ENCODE measurements at places on chromosomes 7 and 10. TPM values are rescaled to one million over a fixed set of nuclear protein-coding genes. Genes with fewer than 3 reads are reported as not detected.

DNA sequence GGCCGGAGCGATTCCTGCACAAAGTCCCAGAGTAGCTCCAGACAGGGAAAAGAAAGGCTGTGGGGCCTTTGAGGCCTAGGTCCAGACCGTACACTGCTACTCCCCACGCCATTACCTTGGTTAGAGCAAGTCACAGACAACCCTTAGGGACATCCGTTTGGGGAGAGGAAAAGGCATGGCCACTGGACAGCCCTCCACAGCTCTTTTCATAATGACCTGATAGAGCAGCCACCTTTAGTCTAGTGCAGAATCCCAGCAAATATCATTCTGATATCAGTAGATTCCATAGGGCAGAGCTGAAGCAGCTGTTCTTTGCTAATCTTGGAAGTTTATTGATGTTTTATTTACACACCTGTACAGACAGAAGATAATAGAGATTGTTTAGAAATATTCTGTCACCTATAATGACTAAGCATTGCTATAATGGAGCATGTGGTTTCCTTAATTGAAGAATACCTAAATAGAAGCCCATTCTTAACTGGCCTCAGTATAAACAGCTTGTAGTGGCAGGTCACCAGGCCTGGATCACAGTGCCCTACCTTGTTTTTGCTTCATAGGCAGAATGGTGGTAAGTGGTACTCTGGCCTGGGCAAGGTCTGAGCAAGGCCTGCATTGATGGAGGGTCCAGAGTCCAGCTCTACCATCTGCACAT, 27.9 kb downstream of the OGDH start:
- H3K4me3 ChIP-seq, result peak overlapping the region; percentile 7
- peak overlapping the region; percentile 88 for H3K27ac ChIP-seq
- no peaks in the 10 kb centered on the region for H3K27me3 ChIP-seq
- DNase-seq, result no peak

GRCh38 chr7:3234851-3235250, 66.2 kb upstream of the SDK1 start:
- DNase-seq, result no peak
- no peak overlapping the region for H3K4me3 ChIP-seq
- peaks cover 2% of the 10 kb centered on the region for H3K27me3 ChIP-seq
- no peak overlapping the region for H3K27ac ChIP-seq

Gene ALDH18A1
- 24.3 TPM for total RNA-seq

Gene PRF1
- 14.7 TPM for total RNA-seq

Gene NKX2-3
- not detected for total RNA-seq

Gene CNNM1
- total RNA-seq, result 0.55 TPM

Gene BMPR1A
- 10.4 TPM for total RNA-seq

DNA sequence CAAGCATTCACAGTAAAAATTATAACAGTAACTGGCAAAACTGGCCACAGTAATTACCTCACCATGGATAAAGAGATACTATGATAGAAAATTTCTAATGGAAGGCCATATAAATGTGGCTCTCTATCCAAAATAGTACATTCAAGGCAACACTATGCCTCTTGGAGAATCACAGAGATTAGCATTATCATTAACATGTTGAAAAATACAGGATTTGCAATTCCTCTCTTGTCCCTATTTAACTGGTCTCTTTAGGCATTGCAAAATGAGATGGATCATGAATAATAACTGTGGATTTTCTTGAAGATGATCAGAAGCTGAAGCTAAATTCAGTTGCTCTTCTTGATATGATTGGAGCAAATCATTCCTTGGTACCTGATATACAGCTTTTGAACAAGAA, 100.8 kb upstream of the HGF start:
- H3K36me3 ChIP-seq, result no peaks in the 10 kb centered on the region
- no peaks in the 10 kb centered on the region for H3K27me3 ChIP-seq
- H3K27ac ChIP-seq, result no peak overlapping the region
- DNase-seq, result no peak

Gene WDR91
- 39.0 TPM for total RNA-seq

Gene ACTR1A
- 57.4 TPM for total RNA-seq

- no peaks in the 10 kb centered on the region for H3K36me3 ChIP-seq
- H3K4me3 ChIP-seq, result no peak overlapping the region
- no peaks in the 10 kb centered on the region for H3K27me3 ChIP-seq
- peaks cover 3% of the 10 kb centered on the region for H3K4me1 ChIP-seq
These were observed 26.6 kb downstream of the CDHR3 start for GRCh38 chr7:105989686-105990085.

GRCh38 chr7:44215531-44215930, 14.8 kb downstream of the YKT6 start:
- no peak for DNase-seq
- H3K4me1 ChIP-seq, result no peaks in the 10 kb centered on the region
- H3K27ac ChIP-seq, result no peak overlapping the region
- no peaks in the 10 kb centered on the region for H3K27me3 ChIP-seq
- no peak overlapping the region for H3K4me3 ChIP-seq

- H3K4me1 ChIP-seq, result peaks cover 8% of the 10 kb centered on the region
- no peak overlapping the region for H3K4me3 ChIP-seq
- H3K27me3 ChIP-seq, result peaks cover 17% of the 10 kb centered on the region
These were observed 2.9 kb downstream of the RAMP3 start for GRCh38 chr7:45160417-45160881.

Gene GSTO2
- 1.5 TPM for total RNA-seq

- DNase-seq, result no peak
- H3K27me3 ChIP-seq, result no peaks in the 10 kb centered on the region
- no peaks in the 10 kb centered on the region for H3K4me1 ChIP-seq
- H3K27ac ChIP-seq, result no peak overlapping the region
- no peak overlapping the region for H3K4me3 ChIP-seq
These were observed 61.9 kb downstream of the HGF start for GRCh38 chr7:81707966-81708365.

- peaks cover 13% of the 10 kb centered on the region for H3K27me3 ChIP-seq
- DNase-seq, result no peak
- H3K27ac ChIP-seq, result peak overlapping the region; percentile 35
- H3K36me3 ChIP-seq, result peaks cover 1% of the 10 kb centered on the region
These were observed 600.4 kb downstream of the KCNMA1 start for GRCh38 chr10:77036993-77037734.

DNA sequence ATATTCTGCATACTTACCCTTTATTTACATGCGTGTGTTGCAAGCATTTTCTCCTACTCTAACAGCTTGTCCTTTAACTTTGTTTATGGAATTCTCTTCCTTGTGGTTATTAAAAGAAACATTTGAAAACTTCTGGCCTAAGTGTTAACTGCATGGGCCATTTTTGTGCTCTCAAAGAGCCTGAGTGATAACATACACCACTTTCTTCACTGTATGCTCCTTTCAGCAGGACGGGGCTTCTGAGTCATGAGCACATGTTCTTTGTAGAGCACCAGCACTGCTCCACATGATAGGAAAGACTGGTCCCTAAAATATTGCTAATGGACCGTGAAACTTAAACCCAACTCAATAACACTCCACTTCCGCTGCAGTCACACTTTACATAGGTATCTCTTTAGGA, 1093.6 kb upstream of the GHITM start:
- H3K36me3 ChIP-seq, result no peaks in the 10 kb centered on the region
- no peaks in the 10 kb centered on the region for H3K27me3 ChIP-seq
- H3K27ac ChIP-seq, result no peak overlapping the region
- H3K4me3 ChIP-seq, result no peak overlapping the region
- no peaks in the 10 kb centered on the region for H3K4me1 ChIP-seq

DNA sequence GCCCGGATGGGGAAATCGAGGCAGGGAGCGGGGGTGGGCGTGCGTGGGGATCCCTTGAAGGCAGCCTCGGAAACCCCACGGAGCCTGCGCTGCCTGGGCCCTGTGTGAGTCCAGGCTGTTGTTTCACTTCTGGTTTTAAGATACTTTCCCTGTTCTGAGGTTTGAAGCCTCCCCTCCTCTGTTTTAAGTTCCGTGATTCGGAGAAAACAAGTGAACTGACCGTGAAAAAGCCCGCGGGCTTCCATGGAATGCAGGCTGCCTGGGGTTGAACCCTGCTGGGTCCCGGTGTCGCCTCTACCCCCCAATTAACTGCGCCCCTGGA, 401 bp downstream of the LRRC27 start:
- peak overlapping the region; percentile 86 for H3K4me3 ChIP-seq
- peaks cover 7% of the 10 kb centered on the region for H3K36me3 ChIP-seq
- H3K27me3 ChIP-seq, result no peaks in the 10 kb centered on the region
- peak overlapping the region; percentile 88 for H3K27ac ChIP-seq

GRCh38 chr7:101919363-101920115, 102.1 kb downstream of the CUX1 start:
- H3K4me3 ChIP-seq, result no peak overlapping the region
- DNase-seq, result no peak
- no peaks in the 10 kb centered on the region for H3K36me3 ChIP-seq
- H3K27me3 ChIP-seq, result no peaks in the 10 kb centered on the region

DNA sequence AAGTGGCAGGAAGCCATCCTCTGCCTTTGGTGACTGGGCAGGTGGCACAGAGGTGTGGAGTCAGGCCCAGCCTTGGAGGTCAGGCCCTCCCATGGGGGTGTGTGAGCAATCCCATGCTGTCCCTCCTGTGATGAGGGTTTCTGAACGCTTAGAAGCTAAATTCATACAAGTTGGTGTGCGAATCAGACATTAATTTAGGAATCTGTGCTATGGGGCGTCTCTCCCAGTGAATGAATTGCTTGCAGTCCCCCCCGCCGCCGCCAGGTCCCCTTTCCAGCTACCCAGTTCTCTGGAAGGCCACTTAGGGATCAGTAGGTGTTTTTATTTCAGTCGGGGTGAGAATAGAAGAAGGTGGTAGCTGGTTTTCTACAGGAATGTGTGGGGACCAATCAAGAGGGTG, 37.5 kb downstream of the LRRC18 start:
- H3K4me3 ChIP-seq, result no peak overlapping the region
- no peaks in the 10 kb centered on the region for H3K36me3 ChIP-seq
- H3K4me1 ChIP-seq, result no peaks in the 10 kb centered on the region
- no peak for DNase-seq

Gene EBLN1
- not detected for total RNA-seq

GRCh38 chr10:63498665-63499064, 22.5 kb upstream of the REEP3 start:
- no peak for DNase-seq
- peaks cover 21% of the 10 kb centered on the region for H3K36me3 ChIP-seq
- H3K4me3 ChIP-seq, result no peak overlapping the region
- H3K27ac ChIP-seq, result no peak overlapping the region
- no peaks in the 10 kb centered on the region for H3K27me3 ChIP-seq
- H3K4me1 ChIP-seq, result peaks cover 35% of the 10 kb centered on the region

GRCh38 chr10:114544045-114544659, 113.9 kb downstream of the ABLIM1 start:
- H3K27ac ChIP-seq, result peak overlapping the region; percentile 98
- peak; percentile 85 for DNase-seq
- H3K4me1 ChIP-seq, result peaks cover 96% of the 10 kb centered on the region
- H3K27me3 ChIP-seq, result no peaks in the 10 kb centered on the region

DNA sequence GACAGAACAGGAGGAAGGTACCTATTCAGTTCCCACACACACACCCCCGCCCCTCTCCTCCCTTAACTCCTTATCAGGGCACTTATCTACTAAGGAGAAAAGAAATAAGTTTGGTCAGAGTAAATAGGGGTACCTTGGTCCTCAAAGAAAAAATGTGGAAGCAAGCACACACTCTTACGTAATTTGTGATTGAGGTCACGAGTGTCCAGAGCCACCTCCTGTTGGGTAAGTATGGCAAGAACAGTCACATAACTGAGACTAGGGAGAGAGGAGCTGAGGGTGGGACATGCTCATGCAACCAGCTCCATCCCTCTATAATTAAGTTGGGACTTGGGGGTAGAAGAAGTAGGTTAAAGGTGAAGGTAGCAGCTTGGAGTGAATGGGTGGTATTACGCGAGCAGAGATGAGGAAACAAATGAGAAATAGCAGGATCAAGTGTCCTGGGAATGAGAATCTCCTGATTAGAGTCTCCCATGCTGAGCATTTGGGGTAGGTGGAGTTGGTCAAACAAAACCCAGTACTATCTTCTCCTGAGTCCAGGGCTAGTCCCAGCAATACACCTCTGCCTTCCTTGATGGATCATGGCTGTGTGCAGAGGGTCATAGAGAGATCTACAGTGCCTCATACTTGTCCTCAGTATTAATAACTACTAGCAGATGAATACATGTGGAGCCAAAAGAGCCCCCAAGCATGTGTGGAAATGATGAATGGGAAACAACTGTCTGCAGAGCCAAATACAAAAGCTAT, 77.1 kb downstream of the GSAP start:
- H3K27me3 ChIP-seq, result no peaks in the 10 kb centered on the region
- H3K4me3 ChIP-seq, result no peak overlapping the region
- DNase-seq, result no peak

Gene GIMAP4
- 381 TPM for total RNA-seq

Gene RSU1
- total RNA-seq, result 57.8 TPM

GRCh38 chr7:94396596-94396995, 1.9 kb downstream of the COL1A2 start:
- no peak overlapping the region for H3K27ac ChIP-seq
- DNase-seq, result no peak
- peaks cover 11% of the 10 kb centered on the region for H3K4me1 ChIP-seq
- peaks cover 51% of the 10 kb centered on the region for H3K27me3 ChIP-seq
- H3K36me3 ChIP-seq, result no peaks in the 10 kb centered on the region

DNA sequence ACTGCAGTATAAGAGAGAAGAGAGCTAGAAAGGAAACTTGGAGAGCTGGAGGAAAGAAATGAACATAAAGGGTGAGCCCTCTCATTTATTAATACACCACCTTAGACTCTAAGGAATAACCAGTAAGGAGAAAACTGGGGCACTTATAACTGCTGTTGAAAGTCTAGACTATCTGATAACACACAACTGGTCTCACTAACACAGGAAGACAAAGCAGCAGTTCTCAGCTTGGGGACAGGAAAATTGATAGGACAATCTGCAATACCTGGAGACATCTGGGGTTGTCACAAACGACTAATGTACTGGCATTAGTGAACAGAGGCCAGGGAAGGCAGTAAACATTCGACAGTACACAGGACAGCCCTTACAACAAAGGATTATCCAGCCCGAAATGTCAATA, 6.8 kb downstream of the ELMO1 start:
- H3K27me3 ChIP-seq, result no peaks in the 10 kb centered on the region
- DNase-seq, result no peak
- H3K36me3 ChIP-seq, result peaks cover 12% of the 10 kb centered on the region
- peak overlapping the region; percentile 91 for H3K27ac ChIP-seq
- peak overlapping the region; percentile 72 for H3K4me3 ChIP-seq

DNA sequence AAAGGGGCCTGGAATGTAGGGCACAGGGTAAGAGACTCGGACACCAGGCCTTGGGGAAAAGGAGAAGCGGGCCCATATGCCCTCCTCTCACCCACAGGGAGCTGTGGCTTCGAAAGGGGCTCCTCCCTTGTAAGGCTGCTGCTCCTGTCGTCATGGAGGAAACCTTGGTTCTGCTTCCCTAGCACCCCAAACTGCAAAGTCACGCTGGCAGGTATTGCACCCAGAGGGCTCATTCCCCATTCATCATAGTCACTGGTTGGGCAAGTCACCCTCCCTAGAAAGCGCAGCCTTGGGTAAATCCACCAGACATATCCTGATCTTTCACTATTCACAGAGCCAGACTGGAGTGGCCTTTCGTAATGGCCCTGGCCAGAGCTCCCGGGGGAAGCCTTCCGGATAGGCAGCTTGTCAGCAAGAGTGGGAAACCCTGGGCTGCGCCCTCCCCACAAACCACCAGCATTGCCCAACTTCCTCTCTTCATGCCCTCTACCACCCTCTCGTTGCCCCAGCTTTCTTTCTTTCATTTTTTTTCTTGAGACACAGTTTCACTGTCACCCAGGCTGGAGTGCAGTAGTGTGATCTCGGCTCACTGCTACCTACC, 121.0 kb downstream of the HIP1 start:
- H3K27ac ChIP-seq, result peak overlapping the region; percentile 47
- H3K4me3 ChIP-seq, result peak overlapping the region; percentile 88
- H3K36me3 ChIP-seq, result no peaks in the 10 kb centered on the region
- H3K27me3 ChIP-seq, result no peaks in the 10 kb centered on the region

Gene CRHR2
- total RNA-seq, result not detected

Gene MLXIPL
- total RNA-seq, result not detected

GRCh38 chr7:148060724-148061123, 529.8 kb upstream of the C7orf33 start:
- no peak overlapping the region for H3K4me3 ChIP-seq
- H3K27me3 ChIP-seq, result no peaks in the 10 kb centered on the region
- H3K4me1 ChIP-seq, result no peaks in the 10 kb centered on the region
- H3K27ac ChIP-seq, result no peak overlapping the region
- H3K36me3 ChIP-seq, result no peaks in the 10 kb centered on the region

Gene ATOH7
- not detected for total RNA-seq

All from naive thymus-derived CD8-positive, alpha-beta T cell (primary cell).